GDM1 (cell line): ENCODE measurements at places on chromosomes 11 and 22.

GRCh38 chr11:33362051-33362910 is 105.1 kb downstream of the HIPK3 start:
- no peak for DNase-seq

DNA sequence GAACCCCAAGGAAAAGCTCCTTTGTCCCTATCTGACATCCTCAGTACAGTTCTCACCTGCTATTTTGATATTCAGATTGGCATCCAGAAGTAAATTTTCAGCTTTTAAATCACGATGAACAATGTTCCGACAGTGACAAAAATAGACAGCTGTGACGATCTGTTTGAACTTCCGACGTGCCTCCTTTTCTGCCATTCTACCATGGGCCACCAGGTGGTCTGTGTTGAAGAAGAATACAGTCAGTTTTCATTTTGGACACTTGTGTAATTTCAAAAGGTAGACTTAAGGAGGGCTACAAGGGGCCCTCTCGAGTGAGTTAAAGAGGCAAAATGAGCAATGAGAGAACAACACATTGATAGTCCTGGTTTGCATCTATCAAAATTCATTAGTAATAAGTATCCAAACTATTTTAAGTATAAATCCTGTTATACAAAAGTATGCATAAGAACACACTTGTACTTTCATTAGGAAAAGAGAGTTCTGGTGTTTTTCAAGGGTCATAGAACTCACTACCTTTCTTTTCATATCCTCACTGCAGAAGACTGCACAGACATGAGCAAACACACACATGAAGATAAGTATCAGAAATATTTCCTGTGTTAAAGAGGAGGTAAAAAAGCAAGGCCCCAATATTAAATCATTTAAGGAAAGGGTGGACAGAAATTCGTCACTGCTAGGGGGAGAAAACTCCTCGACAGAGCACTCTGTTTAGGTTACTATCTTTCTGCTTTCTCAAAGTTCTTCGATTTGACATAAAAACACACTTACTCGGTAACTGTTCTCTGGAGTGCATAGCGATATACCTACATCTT is 89.9 kb upstream of the APOA1 start:
- no peak for DNase-seq

- DNase-seq, result no peak
These were observed 89.7 kb downstream of the FAM76B start for GRCh38 chr11:95699631-95700470.

DNA sequence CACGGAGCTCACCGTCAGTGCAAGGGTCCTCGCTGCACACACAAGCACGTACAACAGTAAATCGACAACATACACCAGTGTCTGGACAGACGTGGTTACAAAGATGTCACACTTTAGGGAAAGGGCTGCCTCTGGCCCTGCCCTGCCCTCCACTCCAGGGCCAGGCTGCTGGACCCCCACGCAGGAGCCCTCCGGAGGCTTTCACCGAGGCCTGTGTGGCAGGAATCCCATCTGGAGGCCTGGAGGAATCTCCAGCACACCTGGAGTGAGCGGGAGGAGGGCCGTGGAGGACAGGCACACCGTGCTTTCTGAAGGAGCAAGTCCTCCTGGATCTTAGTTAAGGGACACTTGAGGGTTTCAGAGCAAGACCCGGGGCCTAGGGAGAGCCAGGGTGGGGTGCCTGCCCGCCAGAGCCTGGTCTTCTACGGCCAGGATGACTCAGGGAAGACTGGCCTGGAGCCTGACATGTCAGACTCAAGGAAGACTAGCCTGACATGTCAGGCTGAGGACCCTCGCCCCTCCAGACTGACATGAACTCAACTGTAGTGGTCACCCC is 2.1 kb upstream of the PIM3 start:
- DNase-seq, result no peak

DNA sequence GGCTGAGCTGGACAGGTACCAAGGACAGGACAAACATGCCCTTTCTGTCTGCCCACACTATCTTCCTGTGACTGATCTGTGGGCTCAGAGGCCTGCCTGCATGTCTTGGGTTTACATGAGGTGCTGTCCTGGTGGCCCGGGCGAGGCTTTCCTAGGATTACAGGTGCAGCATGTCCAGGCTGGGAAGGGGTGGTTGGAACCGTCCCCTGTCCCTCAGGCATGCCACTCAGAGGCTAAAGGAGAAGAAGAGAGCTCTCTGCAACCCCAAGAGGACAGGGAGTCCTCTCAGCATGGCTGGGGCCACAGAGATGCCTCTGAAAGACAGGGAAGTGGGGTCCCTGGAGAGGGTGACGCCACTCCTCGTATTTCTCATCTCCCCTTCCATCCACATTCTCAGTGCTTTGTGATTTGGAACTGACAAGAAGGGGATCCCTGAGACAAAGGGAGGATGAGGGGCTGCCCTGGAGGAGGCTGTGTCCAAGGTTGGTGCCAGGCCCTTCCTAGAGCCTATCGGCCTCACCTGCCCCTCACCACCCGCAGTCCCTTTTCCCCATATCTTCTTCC is 64.6 kb upstream of the LMO1 start:
- no peak for DNase-seq

- DNase-seq, result no peak
These were observed 25.3 kb upstream of the POLA2 start for GRCh38 chr11:65236194-65237059.

- DNase-seq, result no peak
These were observed 101.2 kb upstream of the HSD17B12 start for GRCh38 chr11:43579171-43579918.

DNA sequence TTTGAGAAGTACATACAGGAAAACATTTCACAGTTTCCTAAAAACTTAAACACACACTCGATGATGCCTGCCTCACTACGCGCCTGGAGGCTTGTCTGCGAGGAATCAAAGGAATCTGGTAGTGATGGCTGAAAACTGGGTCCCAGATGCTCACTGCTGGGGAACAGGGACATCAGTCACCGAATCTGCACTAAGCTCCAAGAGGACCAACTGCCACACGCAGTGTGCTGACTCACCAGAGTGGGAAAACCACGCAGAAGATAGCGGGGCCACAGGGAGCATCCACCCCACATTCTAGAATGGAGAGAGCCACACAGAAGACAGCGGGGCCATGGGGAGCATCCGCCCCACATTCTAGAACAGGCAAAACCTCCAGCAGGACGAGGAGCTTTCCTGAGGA is 24.3 kb upstream of the MOB2 start:
- no peak for DNase-seq

DNA sequence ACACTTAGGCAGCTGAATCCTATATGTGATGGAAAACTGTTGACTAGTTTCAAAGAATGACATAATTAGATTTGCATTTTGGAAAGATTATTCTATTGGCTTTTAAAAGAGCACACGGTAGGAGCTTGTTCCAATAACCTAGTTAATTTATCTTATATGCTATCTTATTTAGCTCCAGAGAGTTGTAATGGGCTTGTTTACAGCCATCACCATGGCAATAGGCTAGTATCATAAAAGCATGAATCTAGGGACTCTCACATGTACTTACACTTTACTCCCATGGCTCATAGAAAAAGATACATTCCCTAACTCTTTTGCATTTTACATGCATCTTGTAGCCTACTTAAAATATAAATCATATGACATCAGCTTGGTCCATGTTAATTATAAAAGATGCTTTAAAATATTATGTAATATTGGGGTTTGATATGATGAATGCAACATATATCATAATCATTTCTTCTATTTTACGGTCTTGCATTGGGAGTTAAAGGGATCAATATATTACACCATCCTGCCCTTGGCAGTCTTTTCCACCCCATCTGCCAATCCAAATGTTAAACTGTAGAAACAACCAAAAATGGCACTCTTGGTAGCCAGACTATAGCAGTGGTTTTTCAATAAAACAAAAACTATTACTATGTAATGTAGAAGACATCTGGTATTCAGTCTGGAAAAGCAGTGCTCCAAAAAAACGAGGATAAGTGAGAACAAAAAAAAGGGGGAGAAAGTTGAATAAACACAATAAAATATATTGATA is 2254.0 kb downstream of the LRRC4C start:
- no peak for DNase-seq

DNA sequence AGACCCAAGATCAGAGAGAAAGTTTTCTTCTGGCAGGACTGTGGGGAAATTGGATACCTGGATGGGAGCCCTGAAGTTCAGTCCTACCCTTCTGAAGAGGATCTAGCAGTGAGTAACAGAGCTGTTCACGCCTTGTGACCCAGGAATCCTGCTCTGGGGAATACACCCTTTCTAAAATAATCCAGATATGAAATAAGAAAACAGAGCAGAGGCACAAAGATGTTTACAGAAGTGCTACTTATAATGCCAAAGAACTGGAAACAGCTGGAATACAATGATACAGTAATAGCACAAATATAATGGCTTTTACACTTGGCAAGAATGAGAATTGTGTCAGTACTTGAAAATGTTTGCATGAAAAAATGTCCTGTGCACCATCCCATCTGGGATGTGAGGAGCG is 304.0 kb upstream of the NARS2 start:
- DNase-seq, result no peak

DNA sequence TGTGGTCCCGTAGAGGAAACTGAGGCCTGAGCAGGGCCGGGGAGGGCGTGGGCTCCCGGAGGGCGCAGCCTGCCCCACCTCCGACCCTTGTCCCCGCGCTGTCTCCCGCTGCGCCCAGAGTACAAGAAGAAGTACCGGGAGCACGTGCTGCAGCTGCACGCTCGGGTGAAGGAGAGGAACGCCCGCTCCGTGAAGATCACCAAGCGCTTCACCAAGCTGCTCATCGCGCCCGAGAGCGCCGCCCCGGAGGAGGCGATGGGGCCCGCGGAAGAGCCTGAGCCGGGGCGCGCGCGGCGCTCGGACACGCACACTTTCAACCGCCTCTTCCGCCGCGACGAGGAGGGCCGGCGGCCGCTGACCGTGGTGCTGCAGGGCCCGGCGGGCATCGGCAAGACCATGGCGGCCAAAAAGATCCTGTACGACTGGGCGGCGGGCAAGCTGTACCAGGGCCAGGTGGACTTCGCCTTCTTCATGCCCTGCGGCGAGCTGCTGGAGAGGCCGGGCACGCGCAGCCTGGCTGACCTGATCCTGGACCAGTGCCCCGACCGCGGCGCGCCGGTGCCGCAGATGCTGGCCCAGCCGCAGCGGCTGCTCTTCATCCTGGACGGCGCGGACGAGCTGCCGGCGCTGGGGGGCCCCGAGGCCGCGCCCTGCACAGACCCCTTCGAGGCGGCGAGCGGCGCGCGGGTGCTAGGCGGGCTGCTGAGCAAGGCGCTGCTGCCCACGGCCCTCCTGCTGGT is 1.9 kb downstream of the NLRP6 start:
- DNase-seq, result no peak

- DNase-seq, result no peak
These were observed 17.0 kb upstream of the OMP start for GRCh38 chr11:77085652-77086051.

GRCh38 chr11:94675239-94675638 is 92.9 kb upstream of the AMOTL1 start:
- no peak for DNase-seq

DNA sequence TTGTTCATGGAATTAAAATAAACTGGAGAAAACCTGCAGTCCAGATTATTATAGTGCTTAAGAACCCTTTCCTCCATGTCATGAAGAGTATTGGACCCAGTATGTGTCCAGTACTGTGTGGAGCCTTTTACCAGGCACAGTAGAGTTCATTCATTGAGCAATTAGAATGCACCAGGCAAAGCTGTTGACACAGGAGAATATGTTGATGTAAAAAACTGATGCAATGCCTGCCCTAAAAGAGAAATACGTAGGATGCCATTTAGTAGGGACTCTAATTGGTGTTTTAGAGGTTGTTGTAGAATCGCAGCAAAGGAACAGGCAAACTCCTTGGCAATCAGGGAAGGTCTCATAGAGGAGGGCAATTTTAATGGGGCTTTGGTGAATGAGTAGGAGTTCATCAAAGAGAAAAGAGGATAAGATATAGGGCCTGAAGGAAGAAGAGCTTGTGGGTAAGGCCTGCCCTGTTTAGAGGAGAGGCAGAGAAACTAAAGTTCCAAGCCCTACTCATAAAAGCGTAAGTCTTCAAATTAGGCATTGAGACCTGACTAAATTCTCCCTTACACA is 126.4 kb downstream of the SEZ6L start:
- DNase-seq, result no peak

GRCh38 chr11:133844217-133844616 is 1.1 kb downstream of the SPATA19 start:
- DNase-seq, result no peak

GRCh38 chr22:43060183-43060582 is 29.0 kb downstream of the TTLL1 start:
- DNase-seq, result peak; percentile 35

DNA sequence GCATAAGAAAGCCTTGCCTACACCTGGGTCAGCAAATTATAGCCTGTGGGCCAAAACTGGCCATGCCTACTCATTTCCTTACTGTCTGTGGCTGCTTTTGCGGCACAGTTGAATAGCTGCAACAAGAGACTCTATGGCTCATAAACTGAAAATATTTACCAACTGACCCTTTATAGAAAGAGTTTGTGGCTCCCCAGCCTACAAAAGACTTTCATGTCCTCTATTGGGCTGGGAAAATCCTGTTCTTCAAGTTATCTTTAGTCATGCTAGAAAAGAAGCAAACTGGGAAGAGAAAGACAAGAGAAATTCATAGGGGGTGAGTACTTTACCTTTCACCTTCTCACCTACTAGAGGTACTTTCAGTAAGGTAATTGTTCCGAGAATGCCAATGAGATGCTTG is 175.1 kb downstream of the SWAP70 start:
- no peak for DNase-seq

- DNase-seq, result no peak
These were observed 444.9 kb upstream of the KIRREL3 start for GRCh38 chr11:127445476-127445875.

DNA sequence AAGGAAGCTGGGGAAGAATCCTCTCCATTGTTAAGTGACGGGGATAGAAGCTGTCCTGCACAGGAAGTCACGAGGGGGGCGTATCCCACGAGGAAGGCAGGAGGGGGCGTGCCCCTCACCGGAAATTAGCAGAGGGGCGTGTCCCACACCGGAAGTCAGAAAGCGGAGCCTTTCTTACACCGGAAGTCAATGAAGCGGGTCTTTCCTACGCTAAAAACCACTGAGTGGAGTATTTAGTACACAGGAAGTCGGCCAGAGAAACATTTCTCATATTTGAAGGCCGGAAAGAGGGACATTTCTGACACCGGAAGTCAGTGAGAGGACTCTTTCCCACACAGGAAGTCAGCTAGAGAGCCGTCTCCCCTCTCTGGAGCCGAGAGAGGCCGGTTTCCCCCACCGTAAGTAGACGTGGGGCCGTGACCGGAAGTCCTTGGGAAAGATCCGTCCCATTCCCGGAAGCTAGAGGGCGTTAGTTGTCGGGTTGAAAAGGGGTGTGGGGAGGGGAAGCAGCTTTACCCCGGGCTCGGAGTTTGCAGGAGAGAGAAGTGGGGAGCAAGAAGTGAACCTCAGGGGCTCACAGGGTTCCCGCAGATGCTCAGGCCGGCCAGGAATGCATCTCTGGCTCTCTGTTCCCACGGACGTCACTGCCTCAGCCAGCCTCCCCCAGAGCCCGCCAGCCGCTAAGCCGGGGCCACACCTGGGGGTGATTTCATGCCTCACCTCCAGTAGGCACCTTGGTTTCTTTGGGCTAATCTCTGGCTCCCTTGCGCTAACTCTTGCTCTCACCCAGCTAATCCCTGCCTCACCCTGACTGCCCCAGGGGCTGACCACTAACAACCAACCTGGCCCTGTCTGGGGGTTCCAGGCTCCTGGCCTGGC is 15.4 kb downstream of the MIAT start:
- DNase-seq, result peak; percentile 93

GRCh38 chr11:17852246-17852645 is 117.7 kb downstream of the KCNC1 start:
- DNase-seq, result no peak

GRCh38 chr11:61357233-61357893 is 4.3 kb downstream of the CYB561A3 start:
- no peak for DNase-seq
